Heart right ventricle (tissue), 16 donors: ENCODE measurements at places on chromosomes 2 and 18.

DNA sequence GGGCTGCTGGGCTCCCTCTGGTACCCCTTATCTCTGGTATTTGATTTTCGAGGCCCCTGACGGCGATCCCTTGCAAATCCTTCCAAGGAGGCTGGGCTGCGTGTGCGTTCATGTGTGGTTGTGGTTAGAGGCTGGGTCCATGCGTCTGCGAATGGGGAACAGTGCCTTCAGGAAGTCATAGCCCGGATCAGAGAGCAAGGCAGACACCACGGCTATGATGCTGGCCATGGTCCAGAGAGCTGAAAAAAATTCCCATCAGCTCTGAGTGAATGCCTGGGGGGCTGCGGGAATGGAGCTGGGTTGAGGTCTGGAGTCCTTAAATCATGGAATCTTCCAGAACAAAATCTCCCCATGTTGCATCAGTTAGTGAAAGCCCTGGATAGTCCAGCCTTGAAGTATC is 145.5 kb downstream of the ACKR3 start:
- peak; percentile 20 for DNase-seq
- peaks cover 44% of the 10 kb centered on the region for H3K4me1 ChIP-seq
- no peak overlapping the region for H3K4me3 ChIP-seq
- H3K27ac ChIP-seq, result no peak overlapping the region

DNA sequence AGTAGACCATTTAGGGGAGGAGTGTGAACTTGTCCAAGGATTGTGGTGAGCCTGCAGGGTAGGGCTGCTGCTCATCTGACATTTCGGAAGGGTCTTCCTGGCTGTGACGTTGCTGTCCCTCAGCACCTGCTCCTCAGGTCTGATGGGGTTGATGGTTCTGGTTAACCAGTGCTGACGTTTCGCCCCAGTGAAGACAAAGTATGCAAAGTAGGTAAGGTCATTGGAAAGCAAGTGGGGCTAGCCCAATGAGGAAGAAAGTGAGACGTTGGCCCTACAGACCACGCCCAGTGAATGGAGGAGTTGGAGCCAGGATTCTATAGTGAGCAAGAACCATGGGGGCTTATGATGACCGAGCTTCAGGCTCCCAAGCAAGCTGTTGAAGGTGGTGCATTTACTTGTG is 33.4 kb upstream of the ZNF396 start:
- no peak for DNase-seq
- H3K27me3 ChIP-seq, result no peaks in the 10 kb centered on the region
- no peaks in the 10 kb centered on the region for H3K36me3 ChIP-seq
- no peak overlapping the region for H3K4me3 ChIP-seq
- H3K27ac ChIP-seq, result no peak overlapping the region

- no peaks in the 10 kb centered on the region for H3K27me3 ChIP-seq
- H3K27ac ChIP-seq, result no peak overlapping the region
- no peak overlapping the region for H3K4me3 ChIP-seq
- H3K4me1 ChIP-seq, result peaks cover 37% of the 10 kb centered on the region
- no peaks in the 10 kb centered on the region for H3K36me3 ChIP-seq
These were observed 16.5 kb upstream of the INO80C start for GRCh38 chr18:35514283-35514682.

GRCh38 chr2:231542136-231542535 is 11.9 kb upstream of the NMUR1 start:
- no peak overlapping the region for H3K4me3 ChIP-seq
- H3K36me3 ChIP-seq, result no peaks in the 10 kb centered on the region
- peak overlapping the region; percentile 78 for H3K27ac ChIP-seq
- no peak for DNase-seq
- H3K27me3 ChIP-seq, result no peaks in the 10 kb centered on the region

DNA sequence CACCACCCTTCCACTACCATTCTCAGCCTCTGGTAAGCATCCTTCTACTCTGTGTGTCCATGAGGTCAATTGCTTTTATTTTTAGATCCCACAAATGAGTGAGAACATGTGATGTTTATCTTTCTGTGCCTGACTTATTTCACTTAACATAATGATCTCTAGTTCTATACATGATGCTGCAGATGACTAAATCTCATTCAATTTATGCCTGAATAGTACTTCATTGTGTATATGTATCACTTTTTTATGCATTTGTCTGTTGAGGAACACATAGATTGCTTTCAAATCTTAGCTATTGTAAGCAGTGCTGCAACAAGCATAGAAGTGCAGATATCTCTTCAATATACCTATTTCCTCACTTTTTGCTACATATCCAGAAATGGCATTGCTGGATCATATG is 733.3 kb downstream of the SUCLG1 start:
- no peaks in the 10 kb centered on the region for H3K4me1 ChIP-seq
- no peak overlapping the region for H3K27ac ChIP-seq
- DNase-seq, result no peak
- no peak overlapping the region for H3K4me3 ChIP-seq

- H3K27ac ChIP-seq, result peak overlapping the region; percentile 81
- H3K36me3 ChIP-seq, result no peaks in the 10 kb centered on the region
- no peak for DNase-seq
- no peak overlapping the region for H3K4me3 ChIP-seq
- no peaks in the 10 kb centered on the region for H3K4me1 ChIP-seq
These were observed 196.0 kb upstream of the SPHKAP start for GRCh38 chr2:228377533-228377932.

GRCh38 chr18:35671966-35672603 is 90.5 kb downstream of the GALNT1 start:
- no peak for DNase-seq
- H3K27ac ChIP-seq, result no peak overlapping the region
- no peaks in the 10 kb centered on the region for H3K27me3 ChIP-seq
- no peak overlapping the region for H3K4me3 ChIP-seq

- H3K4me1 ChIP-seq, result no peaks in the 10 kb centered on the region
- no peak overlapping the region for H3K27ac ChIP-seq
- no peak overlapping the region for H3K4me3 ChIP-seq
- DNase-seq, result no peak
These were observed 233.9 kb upstream of the SP5 start for GRCh38 chr2:170481201-170481600.

DNA sequence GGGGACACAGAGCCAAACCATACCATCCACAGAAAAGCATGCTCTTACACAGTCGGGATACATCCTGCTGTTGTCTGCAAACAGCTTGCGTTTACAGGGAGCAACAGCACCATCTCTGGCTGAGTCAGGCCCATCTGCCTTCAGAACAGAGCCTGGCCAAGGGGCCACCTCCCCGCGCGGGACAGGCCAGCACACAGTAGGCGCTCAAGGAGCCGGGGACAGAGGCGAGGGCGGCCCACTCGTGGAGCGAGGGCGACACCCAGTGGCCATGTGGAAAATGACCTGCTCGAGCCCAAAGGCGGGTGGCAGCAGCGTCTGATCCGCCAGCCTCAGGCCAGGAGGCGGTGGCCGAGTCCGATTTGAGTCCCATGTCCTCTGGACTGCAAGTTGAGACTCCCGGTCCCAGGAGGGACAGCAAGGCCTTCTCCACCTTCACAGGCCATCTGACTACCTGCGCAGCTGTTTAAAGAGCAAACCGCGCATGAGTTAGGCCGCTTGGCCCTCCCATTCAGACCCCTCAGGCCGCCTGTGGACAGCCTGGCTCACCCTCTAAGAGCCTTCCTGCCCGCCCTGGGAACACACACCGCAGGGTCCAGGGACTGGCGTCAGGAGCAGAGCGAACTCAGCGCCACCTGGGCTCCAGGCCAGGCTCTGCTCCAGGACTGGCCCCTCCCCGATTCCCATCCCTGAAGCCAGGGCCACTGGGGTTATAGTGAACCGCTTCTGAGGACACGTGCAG is 38.3 kb downstream of the TTC32 start:
- no peaks in the 10 kb centered on the region for H3K27me3 ChIP-seq
- no peak overlapping the region for H3K27ac ChIP-seq
- H3K4me1 ChIP-seq, result peaks cover 13% of the 10 kb centered on the region
- no peaks in the 10 kb centered on the region for H3K36me3 ChIP-seq
